ENCODE measurements at places on chromosomes 7 and 10. TPM values are rescaled to one million over a fixed set of nuclear protein-coding genes. Genes with fewer than 3 reads are reported as not detected.

Gene RBM20
- 0.90 TPM for polyA plus RNA-seq

Gene ZNF467
- not detected for polyA plus RNA-seq

Gene C7orf57
- 0.41 TPM for polyA plus RNA-seq

Gene GJD4
- polyA plus RNA-seq = not detected

Gene SRPK2
- 181 TPM for polyA plus RNA-seq

Gene ATG9B
- 2.2 TPM for polyA plus RNA-seq

Gene SPDYE1
- polyA plus RNA-seq = 0.11 TPM

Gene PANK1
- polyA plus RNA-seq = 2.2 TPM

Gene CARD11
- not detected for polyA plus RNA-seq

Gene FZD8
- polyA plus RNA-seq = 1.3 TPM

Gene LIPN
- not detected for polyA plus RNA-seq

Gene FGFR2
- 53.3 TPM for polyA plus RNA-seq

Gene NRP1
- not detected for polyA plus RNA-seq

Gene C10orf53
- polyA plus RNA-seq = 5.7 TPM

Gene FAM107B
- 117 TPM for polyA plus RNA-seq

Gene ZNF479
- not detected for polyA plus RNA-seq

Gene TUBB8
- not detected for polyA plus RNA-seq

Gene FFAR4
- not detected for polyA plus RNA-seq

Gene TRIM74
- not detected for polyA plus RNA-seq

Gene PRPS1L1
- polyA plus RNA-seq = not detected

Gene TBC1D12
- polyA plus RNA-seq = 32.4 TPM

Gene INMT
- 0.22 TPM for polyA plus RNA-seq

Gene PILRA
- 5.6 TPM for polyA plus RNA-seq

Gene CALD1
- polyA plus RNA-seq = 16.2 TPM

Gene FAM25A
- not detected for polyA plus RNA-seq

Gene PLEKHS1
- not detected for polyA plus RNA-seq

Gene NKX6-2
- polyA plus RNA-seq = 631 TPM

Gene SPDYE8
- not detected for polyA plus RNA-seq

Gene STEAP1B
- polyA plus RNA-seq = 6.0 TPM

Gene AEBP1
- not detected for polyA plus RNA-seq

Gene PAPOLB
- polyA plus RNA-seq = not detected

Gene SORBS1
- 48.0 TPM for polyA plus RNA-seq

Gene PRRT4
- 2.1 TPM for polyA plus RNA-seq

Gene FGFBP3
- 0.77 TPM for polyA plus RNA-seq

Gene PI4K2A
- polyA plus RNA-seq = 6.8 TPM

Gene DMTF1
- polyA plus RNA-seq = 46.9 TPM

Gene VWDE
- 2.6 TPM for polyA plus RNA-seq

Gene BLVRA
- 155 TPM for polyA plus RNA-seq

Gene RBP3
- polyA plus RNA-seq = not detected

Gene PRLHR
- not detected for polyA plus RNA-seq

Gene RHOBTB1
- 2.5 TPM for polyA plus RNA-seq

Gene SEMA3C
- polyA plus RNA-seq = 1.4 TPM

Gene CALCR
- not detected for polyA plus RNA-seq

Gene CABCOCO1
- polyA plus RNA-seq = not detected

Gene GRM8
- 12.4 TPM for polyA plus RNA-seq

Gene TET1
- 2.1 TPM for polyA plus RNA-seq

Gene SLC18A3
- not detected for polyA plus RNA-seq

Gene CREB5
- 4.1 TPM for polyA plus RNA-seq

Gene C10orf90
- not detected for polyA plus RNA-seq

Gene SUPV3L1
- 57.7 TPM for polyA plus RNA-seq

Gene ARHGAP22
- 4.8 TPM for polyA plus RNA-seq

Gene ACTA2
- not detected for polyA plus RNA-seq

Gene KIAA1217
- polyA plus RNA-seq = 73.0 TPM

Gene H2BK1
- polyA plus RNA-seq = not detected

Gene CSTF2T
- polyA plus RNA-seq = 17.1 TPM

Gene PRF1
- not detected for polyA plus RNA-seq
